HCT116 (cell line): ENCODE measurements at places on chromosomes 2 and 18. TPM values are rescaled to one million over a fixed set of nuclear protein-coding genes. Genes with fewer than 3 reads are reported as not detected.

DNA sequence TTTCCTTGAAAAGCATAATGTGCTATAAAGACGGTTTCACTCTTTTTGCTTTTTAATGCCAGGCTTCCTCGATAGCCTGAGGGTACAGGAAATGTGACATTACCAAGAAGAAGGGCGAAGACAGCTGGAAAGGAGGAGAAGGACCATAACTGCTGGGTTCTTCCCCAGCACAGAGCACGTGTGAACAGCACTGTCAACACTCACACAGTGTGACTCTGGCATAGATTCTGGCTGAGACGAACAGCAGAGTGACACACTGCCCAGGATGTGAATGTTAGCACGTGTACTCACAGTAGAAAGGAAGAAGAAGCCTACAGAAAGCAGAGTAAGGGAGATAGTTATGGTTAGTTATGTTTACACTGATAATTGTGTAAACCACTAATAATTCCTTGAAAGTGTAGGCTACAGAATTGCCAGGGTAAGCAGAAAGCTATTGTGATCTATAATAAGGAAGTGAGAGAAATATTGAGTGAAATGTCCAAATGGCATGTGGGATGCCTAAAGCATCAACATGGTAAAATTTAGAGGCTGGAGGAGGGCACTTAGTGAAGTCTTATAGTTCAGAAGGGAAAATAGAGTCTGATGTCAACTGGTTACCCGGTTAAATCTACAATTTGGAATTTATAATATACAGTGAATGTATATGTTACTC, 198.2 kb downstream of the DLGAP1 start:
- H3K4me1 ChIP-seq: no peaks in the 10 kb centered on the region
- no peak for DNase-seq
- H3K27me3 ChIP-seq: no peaks in the 10 kb centered on the region
- no peak overlapping the region for H3K4me3 ChIP-seq
- no peaks in the 10 kb centered on the region for H3K36me3 ChIP-seq
- no peak overlapping the region for H3K27ac ChIP-seq

Gene ANKRD53
- total RNA-seq: not detected

Gene SOWAHC
- total RNA-seq: 16.6 TPM

DNA sequence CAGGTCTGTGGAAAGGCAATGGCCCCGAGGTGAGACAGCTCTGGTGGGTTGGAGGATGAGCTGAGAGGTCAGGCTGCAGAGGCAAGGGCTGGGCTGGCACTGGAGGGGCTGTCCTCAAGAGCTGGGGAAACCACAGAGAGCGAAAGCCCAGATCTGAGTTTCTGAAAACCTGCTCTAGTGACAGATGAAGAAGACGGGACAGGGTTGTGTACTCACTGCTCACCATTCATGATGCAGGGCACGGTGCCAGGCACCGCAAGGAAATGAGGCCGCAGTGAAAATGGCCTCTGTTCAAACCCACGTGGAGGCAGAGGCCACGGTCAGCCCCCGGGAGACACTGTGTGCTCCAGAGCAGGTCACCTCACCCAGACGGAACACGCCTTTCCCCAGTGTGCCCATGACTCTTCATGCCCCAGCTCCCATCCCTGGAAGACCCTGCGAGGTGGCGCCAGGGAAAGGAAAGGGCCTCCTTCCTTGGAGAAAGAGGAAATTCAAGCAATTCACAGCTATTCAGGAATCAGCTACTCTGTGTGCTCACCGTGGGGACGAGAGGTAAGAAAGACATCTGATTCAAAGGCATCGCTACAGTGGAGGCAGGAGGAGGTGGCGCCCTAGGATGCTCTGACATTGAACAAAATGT, 24.3 kb upstream of the ID2 start:
- H3K27ac ChIP-seq: no peak overlapping the region
- no peaks in the 10 kb centered on the region for H3K36me3 ChIP-seq
- no peak for DNase-seq
- peaks cover 5% of the 10 kb centered on the region for H3K4me1 ChIP-seq
